Right lobe of liver (tissue), 6 donors: ENCODE measurements at places on chromosomes 3 and 15.

DNA sequence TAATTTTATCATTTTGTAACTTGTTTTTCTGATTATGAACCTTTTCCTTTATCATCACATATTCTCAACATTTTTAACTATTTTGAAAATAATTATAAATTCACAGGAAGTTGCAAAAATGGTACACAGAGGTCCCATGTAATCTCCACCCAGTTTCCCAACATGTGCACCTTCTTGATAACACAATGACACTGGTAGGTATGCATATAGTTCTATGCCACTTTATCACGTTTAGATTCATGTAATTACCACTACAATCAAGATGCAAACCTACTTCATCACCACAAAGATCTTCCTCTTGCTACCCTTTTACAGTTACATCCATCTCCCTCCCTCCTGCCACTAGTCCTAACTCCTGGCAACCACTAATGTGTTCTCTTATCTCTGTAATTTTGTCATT is 413.9 kb downstream of the SHQ1 start:
- DNase-seq: no peak

GRCh38 chr3:185976100-185976499 is 38.3 kb upstream of the TRA2B start:
- no peak for DNase-seq

DNA sequence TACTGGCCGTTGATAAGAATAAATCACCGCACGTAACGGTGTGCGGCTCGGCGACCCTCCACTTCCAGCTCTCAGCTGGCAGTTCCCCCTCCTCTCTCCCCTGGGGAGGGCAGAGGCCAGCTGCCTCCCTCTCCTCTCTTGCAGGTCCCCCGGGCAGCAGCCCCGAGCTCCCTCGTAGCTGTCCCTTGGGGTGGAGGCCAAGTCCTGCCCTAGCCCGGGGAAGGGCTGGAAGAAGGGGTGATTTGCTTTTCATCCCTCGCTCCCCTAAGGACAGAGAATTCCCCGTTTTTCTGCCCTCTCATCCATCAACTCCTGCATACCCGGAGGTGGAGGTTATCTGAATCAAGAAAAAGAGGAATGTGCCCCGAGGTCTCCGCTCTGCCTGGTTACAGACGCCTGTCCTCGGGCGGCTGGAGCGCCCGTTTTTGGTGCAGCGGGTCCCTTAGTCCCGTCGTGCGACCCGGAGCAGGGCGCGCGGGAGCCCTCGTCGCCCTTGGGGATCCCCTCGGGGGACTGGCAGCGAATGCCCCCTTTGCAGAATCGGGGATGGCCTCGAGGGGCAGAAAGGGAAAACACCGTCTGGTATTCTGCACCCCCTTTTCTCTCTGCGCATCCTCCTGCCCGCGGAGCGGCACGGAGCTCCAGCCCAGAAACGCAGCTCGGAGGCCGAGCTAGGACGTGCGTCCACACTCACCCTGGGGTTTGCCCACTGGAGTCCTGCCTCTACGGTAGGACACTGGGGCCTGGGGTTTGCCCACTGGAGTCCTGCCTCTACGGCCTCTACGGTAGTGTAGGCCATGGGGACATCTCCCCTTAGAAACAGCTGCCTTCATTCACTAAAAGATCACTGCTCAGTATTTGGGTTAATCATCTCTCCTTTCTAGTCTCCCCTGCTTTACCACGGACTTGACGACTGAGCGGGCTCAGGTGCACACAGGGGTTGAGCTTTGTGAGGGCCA is 2.2 kb downstream of the PTPRG start:
- DNase-seq: no peak

GRCh38 chr3:164340273-164340672 is 738.0 kb downstream of the SI start:
- no peak for DNase-seq

GRCh38 chr15:95880031-95880570 is 450.4 kb upstream of the NR2F2 start:
- no peak for DNase-seq

DNA sequence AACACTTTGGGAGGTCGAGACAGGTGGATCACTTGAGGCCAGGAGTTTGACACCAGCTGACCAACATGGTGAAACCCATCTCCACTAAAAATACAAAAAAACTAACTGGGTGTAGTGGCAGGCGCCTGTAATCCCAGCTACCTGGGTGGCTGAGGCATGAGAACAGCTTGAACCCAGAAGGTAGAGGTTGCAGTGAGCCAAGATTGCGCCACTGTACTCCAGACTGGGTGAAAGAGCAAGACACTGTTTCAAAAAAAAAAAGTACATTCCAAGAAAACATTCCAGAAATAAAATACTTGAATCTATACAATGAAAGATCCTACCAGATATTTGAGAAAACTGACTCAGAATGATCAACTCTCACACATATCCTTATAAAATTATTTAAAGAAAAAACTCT is 30.4 kb downstream of the TFDP2 start:
- DNase-seq: no peak

DNA sequence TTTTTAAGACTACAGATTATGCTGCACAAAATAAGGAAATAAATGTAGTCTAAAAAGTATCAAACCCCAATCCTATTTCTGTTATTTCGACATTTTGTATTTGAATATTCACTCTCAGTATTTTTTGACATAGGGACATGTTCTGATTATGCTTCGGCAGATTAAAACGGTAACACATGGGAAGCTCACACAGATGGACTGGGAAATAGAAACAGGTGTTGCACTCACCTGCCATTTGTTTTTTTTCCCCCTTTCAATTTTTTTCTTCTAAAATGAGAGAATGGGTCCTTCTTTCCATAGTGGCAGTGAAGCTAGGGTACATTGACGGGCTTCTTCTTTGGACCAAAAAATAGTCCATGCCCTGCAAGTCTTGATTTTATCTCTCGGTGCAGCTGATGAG is 163.1 kb downstream of the MYRIP start:
- DNase-seq: no peak

DNA sequence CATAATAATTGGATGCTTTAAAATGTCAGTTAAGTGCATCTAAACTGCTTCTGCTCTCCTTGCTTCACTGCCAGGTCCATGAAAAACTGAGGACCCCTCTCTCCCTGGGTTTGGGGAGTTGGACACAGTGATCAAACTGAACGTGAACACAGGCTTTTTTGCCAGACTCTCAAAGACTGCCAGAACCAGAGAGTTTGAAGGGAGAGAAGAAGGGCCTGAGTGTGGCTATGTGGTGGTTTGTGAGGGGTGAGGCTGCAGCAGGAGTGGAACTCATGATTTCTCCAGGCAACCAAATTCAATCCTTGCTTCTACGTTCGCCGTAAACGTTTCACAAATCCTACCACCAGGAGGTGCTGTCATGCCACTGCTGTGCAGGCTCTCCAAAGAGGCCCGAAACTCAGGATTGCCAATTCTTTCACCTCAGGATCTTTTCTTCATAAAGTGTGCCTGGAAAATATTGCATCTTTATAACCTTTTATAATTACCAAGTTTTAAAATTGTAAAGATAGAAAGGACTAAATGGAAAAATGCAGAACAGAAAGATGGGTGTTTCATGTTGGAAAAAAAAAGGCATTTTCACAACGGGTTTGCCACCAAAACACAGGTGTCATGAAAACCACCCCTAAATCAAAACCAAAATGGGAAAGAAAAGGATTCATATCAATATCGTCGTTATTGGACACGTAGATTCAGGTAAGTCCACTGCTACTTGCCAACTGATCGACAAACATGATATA is 19.7 kb downstream of the TM4SF4 start:
- no peak for DNase-seq

DNA sequence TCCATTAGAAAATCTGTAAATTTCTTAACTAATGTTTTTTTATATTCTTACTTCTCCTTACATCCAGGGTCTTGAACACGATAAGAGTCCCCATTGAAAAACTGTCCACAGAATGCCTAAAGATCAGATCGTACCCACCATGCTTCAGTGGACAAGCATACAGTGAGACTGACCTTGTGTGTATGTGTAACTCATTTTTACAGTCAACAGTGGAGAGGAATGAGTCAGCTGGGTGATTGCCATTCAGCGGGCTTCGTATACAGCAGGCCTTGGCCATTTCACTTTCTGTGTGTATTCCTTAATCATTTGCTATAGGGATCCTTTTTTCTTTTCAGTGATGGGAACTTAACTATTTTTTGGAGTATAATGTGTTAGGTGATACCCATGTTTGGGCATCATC is 10.6 kb downstream of the PARP14 start:
- DNase-seq: no peak

DNA sequence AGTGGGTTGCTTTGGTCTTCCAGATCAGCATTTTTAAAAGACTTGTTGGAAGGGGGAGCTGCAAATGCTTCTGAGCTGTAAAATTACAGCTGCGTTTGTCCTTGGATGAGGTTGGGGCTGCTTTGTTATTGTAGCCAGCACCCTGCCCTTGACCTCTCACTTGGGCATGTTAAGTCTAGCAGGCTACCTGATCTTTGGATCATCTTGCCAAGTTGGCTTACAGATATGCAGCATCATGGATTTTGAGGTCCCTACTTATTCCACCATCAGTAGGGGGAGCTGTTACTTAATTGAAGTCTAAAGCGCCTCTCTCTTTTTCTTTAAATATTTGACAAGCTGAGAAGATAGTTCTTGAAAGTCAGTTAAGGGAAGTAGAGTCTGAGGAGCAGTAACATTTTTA is 793.0 kb downstream of the MCTP2 start:
- no peak for DNase-seq

- DNase-seq: no peak
Observed at GRCh38 chr15:81792646-81793045, 253.2 kb downstream of the MEX3B start.

GRCh38 chr3:32132121-32132520 is 25.7 kb downstream of the GPD1L start:
- no peak for DNase-seq

DNA sequence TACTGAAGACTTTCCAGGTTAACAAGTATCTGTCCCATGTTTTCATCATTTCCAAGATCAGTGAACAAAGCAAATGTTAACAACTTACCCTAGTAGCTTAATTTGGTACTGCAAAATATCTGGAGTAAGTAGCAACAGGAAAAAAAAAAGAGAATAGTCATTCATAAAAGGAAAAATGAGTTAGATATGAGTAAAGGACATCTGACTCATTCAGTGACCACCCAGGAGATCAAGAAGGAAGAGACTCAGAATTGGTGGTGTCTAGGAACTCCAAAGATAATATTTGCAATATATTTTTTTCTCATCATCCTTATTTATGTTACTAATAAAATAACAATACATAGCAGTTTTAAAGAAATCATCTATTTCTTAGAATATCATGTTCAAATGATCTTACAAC is 253.8 kb upstream of the COL8A1 start:
- no peak for DNase-seq

- DNase-seq: no peak
Observed at GRCh38 chr3:33428734-33429133, 11.5 kb downstream of the UBP1 start.

- DNase-seq: peak; percentile 29
Observed at GRCh38 chr3:180036671-180037455, at the start of gene PEX5L. PEX5L (minus strand) TSS chr3:180036937; CDS start chr3:180036599, 338 bp downstream.

DNA sequence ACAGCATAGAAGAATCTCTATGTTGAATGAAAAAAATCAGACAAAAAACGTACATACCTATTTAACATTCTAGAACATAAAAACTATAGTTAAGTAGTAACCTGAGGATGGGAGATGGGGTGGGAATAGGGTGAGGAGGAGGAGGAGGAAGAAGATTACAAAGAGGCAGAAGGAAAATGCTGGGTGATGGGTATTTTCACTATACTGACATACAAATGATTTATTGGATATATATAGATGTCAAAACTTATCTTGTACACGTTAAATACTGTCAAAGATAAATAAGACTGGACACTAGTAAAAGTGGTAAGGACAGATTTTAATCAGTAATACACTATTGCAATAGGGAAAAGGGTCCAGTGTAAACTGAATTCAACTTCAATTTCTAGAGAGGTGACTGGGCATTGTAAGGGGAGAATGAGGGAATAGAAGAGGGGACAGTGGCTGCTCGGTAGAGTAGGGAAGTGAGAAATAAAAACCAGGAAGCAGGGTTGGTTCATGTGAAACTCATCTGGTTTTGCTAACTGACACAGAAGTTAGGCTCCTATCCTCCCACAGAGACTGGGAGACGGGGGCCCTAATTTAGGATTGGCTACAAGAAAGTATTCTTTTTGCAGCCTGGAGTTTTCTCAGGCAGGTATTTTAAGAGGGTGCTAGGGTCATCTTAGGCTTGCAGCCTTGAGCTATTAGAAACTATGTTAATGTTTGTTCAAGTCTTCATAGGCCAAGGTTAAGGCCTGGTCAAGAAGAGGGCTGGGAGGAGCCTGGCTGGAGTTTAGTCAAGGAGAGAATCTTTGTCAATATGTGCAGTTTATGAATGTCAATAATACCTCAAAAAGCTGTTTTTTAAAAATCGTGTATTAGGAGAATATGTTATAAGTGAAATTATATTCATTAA is 15.0 kb upstream of the C15orf61 start:
- DNase-seq: no peak
